Osteoblast (primary cell): ENCODE measurements at places on chromosomes 13 and 19. TPM values are rescaled to one million over a fixed set of nuclear protein-coding genes. Genes with fewer than 3 reads are reported as not detected.

ZNF492 gene
- total RNA-seq = 0.29 and 0.36 TPM in 2 replicates

HPN gene
- under 0.01 and 0.29 TPM in 2 replicates for total RNA-seq

GRCh38 chr13:42170029-42170428 is 101.9 kb upstream of the AKAP11 start:
- H3K27me3 ChIP-seq = no peaks in the 10 kb centered on the region
- no peaks in the 10 kb centered on the region for H3K4me1 ChIP-seq
- no peak for DNase-seq
- no peak overlapping the region for H3K27ac ChIP-seq
- H3K36me3 ChIP-seq = peaks cover 5% of the 10 kb centered on the region

CEACAM7 gene
- total RNA-seq = not detected in 2 replicates

DNA sequence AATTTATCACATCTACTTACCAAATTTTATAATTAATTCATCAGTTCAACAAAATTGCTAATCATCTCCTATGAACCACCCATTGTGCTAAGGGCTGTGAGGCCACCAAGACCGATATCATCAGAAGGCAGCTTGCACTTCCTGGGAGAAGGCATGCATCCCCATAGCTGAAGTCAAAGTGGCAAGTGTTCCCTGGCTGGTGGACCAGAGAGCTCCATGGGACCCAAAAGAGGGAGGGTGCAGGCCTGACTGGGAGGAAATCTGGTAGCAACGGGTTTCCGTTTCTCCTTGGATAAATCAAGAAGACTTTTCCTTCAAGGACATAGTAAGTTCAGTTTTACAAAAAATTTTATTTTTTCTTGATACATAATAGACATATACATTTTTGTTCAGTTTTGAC is 325.2 kb downstream of the FGF9 start:
- no peak overlapping the region for H3K27ac ChIP-seq
- no peaks in the 10 kb centered on the region for H3K4me1 ChIP-seq
- no peak overlapping the region for H3K4me3 ChIP-seq
- H3K27me3 ChIP-seq = no peaks in the 10 kb centered on the region

DNA sequence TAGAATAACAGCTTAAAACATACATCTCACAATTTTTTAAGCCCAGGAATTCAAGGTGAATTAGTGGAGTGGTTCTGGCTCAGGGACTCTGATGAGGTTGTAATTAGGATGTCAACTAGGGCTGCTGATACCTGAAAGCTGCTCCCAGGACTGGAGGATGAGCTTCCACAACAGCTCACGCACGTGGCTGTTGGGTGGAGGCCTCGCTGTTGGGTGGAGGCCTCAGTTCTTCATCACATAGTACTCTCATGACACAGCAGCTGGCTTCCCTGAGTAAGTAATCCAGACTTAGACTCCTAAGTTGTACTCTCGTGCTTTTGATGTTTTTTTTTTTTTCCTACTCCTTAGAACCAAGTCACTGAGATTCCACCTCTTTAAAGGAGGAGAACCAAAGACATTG is 577.1 kb upstream of the PRR20A start:
- no peaks in the 10 kb centered on the region for H3K36me3 ChIP-seq
- no peaks in the 10 kb centered on the region for H3K4me1 ChIP-seq
- DNase-seq = no peak
- H3K27me3 ChIP-seq = no peaks in the 10 kb centered on the region

- H3K36me3 ChIP-seq = no peaks in the 10 kb centered on the region
- no peak for DNase-seq
Observed at GRCh38 chr13:69633044-69633443, 474.6 kb upstream of the ATXN8OS start.

C13orf42 gene
- total RNA-seq = not detected in 2 replicates

- H3K27me3 ChIP-seq = no peaks in the 10 kb centered on the region
- no peak for DNase-seq
- H3K27ac ChIP-seq = no peak overlapping the region
- H3K36me3 ChIP-seq = no peaks in the 10 kb centered on the region
- no peak overlapping the region for H3K4me3 ChIP-seq
Observed at GRCh38 chr13:30529085-30529834, 63.5 kb upstream of the HMGB1 start.

NTN5 gene
- total RNA-seq = under 0.01 and 0.29 TPM in 2 replicates

DNA sequence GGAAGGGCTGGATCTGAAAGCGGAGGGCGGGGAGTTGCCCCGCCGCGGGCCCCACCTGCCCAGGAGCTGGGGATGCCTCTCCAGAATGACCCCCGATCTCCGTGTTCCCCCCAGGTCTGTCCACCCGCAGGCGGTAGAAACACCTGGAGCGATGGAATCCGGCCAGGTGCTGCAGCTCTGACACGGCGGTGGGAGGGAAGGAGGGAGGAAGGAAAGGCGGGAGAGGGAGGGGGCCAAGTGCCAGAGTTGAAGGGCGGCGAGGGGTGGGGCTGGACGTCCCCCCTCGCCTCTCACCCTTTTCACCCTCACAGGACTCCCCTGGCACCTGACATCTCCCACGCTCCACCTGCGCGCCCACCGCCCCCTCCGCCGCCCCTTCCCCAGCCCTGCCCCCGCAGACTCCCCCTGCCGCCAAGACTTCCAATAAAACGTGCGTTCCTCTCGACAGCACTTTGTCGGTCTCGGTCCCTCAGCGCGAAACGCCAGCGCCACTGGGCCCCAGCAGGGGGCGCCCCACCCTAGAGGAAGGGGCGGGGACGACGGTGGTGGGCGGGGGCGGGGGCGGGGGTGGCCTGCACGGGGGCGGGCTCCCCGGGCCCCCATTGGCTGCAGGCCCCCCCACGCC is 337 bp upstream of the FXYD7 start:
- H3K27me3 ChIP-seq = peaks cover 22% of the 10 kb centered on the region
- H3K4me3 ChIP-seq = no peak overlapping the region
- peaks cover 14% of the 10 kb centered on the region for H3K4me1 ChIP-seq
- H3K27ac ChIP-seq = no peak overlapping the region
- no peaks in the 10 kb centered on the region for H3K36me3 ChIP-seq
